Stimulated activated CD4-positive, alpha-beta T cell treated with anti-CD3 and anti-CD28 coated beads, TNF-alpha, amount 100 ng/mL, for 24 hours (primary cell): ENCODE measurements at places on chromosomes 2 and 18.
A peak's percentile ranks its signal among the peaks of the same experiment; 100 is the strongest.

GRCh38 chr2:108287169-108287568 is 1.5 kb upstream of the SULT1C2 start:
- no peak for DNase-seq

GRCh38 chr18:3691705-3692104 is 241.7 kb downstream of the TGIF1 start:
- no peak for DNase-seq

DNA sequence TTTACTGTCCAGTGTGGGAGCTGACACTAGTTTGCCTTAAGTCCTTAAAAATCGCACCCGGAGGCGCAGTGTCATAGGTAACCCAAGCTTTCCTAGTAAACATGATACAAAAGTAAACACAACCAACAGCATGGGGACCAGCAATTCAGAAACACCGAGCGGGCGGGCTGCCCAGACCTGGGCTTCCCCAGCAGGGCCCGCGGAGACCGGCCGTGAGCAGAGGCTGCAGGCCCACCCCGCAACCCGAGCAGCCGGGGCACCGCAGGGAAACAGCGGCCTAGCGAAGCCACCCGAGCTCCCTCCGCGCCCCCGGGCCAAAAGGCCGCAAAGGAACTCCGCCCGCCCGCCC is 296 bp downstream of the TTC21B start:
- no peak for DNase-seq

GRCh38 chr2:173985605-173985992 is 20.4 kb upstream of the SP3 start:
- no peak for DNase-seq

DNA sequence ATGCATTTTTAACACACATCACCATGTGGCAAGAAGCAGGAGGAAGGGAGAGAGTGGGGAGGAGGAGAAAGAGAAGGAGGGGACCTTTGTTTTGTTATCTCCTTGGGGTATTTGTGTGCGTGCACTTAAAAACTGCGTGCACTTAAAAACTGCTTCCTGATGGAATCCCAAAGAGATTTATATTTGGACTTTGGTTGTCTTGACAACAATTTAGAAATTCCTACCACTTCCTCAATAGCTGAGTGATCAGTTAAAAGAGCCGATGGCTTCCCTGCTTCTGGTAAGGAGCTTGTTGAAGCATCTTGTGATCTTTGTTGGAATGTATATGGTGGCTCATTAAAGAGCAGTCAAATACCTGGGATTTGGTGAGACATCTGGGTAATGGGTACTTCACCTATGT is 4.5 kb downstream of the RAB31 start:
- no peak for DNase-seq

- DNase-seq, result peak; percentile 32
Measured at GRCh38 chr2:235390108-235390815, 103.6 kb upstream of the AGAP1 start.

GRCh38 chr2:75327334-75327733 is 128.0 kb upstream of the TACR1 start:
- DNase-seq, result no peak

GRCh38 chr18:27674411-27674810 is 489.3 kb upstream of the CHST9 start:
- DNase-seq, result no peak

- DNase-seq, result peak; percentile 55
Measured at GRCh38 chr2:27262379-27263286, at the start of gene SLC30A3. TSS of gene SLC30A3 (minus strand) at chr2:27263047. CDS start at chr2:27262906, 141 bp downstream.

- no peak for DNase-seq
Measured at GRCh38 chr2:71859211-71859847, 288.3 kb downstream of the CYP26B1 start.

- DNase-seq, result no peak
Measured at GRCh38 chr2:31079665-31080064, 58.6 kb downstream of the GALNT14 start.

DNA sequence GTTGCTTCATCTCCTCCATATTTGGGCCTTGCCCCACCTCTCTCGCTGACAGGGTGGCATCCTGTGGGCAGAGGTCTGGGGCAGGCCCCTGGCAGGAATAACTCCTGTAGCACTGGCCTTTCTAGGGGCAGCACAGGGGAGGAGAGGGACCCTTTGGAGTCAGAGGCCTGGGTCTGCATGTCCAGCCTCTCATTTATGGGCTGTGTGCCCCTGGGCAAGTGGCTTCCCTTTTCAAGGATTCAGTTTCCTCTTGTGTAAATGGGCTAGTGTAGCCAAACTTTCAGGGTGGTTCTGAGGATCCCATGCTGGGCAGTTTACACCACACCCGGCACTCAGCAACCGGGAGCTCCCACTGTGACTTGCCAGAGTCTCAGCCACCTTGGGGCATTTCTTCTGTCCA is 23.4 kb downstream of the ADRA2B start:
- no peak for DNase-seq

DNA sequence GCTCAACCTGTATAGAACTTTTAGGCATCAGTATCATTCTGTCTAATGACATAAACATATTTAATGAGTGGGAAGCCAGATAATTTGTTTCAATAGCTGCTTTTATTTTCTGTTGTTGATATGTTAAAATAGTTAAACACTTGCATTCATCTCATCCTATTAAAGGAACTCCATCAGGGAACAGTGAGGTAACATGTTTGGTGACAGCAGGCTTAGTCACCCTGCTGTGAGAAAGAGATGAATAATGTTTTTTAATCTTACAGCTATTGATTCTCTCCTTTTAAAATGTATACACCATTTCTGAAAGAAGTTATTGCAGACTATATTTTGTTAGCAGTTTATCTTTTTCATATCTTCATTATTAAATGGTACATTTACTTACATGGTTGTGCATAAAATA is 123.3 kb upstream of the CWC22 start:
- no peak for DNase-seq

DNA sequence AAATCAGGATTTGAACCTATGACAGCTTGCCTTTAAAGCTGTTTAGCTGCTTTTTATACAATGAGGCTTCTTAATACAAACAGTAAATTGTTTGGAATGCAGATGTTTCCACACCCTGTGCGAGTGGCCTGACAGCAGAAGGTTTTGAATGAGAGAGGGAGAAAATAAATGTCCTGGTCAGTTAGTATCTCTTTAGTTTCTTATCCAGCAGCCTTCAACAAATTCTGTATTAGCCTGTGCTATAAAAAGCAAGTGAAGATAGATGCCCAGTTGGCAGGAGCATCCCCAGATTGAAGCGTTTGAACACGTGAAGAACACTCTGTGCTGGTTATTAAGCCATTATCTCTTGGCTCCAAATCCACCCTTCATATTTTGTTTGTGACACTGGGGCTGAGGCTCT is 70.6 kb downstream of the CERS6 start:
- no peak for DNase-seq

DNA sequence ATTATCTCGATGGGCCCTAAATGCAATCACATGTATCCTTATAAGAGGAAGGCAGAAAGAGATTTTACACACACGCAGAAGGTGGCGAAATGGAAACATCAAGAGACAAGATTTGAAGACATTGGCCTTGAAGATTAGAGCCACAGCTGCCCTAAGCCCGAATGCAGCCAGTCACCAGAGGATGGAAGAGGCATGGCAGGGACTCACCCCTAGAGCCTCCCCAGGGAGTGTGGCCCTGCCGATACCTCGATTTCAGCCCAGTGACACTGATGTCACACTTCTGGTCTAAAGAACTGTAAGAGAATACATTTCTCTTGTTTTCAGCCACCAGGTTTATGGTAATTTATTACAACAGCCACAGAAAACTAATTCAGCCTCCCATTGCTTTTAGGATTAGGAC is 17.4 kb downstream of the TTC39C start:
- DNase-seq, result no peak

- no peak for DNase-seq
Measured at GRCh38 chr2:32278478-32278853, 762 bp downstream of the YIPF4 start.

GRCh38 chr2:62374301-62375112 is 131.5 kb downstream of the TMEM17 start:
- DNase-seq, result no peak

DNA sequence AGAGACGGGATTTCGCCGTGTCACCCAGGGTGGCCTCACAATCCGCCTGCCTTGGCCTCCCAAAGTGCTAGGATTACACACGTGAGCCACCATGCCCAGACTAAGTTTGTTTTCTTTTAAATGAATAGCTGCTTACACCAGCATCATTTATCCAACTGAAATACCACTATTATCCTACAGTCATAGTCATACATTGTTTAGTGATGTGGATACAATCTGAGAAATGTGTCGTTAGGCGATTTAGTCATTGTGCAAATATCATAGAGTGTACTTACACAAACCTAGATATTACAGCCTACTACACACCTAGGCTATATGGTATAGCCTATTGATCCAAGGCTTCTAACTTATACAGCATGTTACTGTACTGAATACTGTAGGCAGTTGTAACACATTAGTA is 10.3 kb downstream of the ZC3H15 start:
- DNase-seq, result no peak

DNA sequence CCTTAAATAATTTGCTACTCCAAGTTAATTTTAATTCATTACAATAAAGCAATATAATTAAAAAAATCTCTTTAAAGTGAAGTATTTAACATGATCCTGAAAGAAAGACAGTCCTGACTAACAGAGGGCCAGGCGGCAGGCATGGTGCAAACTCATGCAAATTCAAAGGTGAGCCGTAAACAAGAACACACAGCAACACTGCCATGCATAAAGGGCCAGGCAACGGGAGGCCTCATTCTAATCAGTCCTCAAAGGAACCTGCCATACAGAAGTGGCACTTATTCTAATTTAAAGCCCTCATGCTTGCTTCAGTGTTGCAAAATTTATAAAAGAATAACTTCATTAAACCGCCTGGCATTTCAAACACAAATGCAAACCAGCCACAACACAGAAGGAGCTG is 277.0 kb downstream of the ZNF521 start:
- no peak for DNase-seq

DNA sequence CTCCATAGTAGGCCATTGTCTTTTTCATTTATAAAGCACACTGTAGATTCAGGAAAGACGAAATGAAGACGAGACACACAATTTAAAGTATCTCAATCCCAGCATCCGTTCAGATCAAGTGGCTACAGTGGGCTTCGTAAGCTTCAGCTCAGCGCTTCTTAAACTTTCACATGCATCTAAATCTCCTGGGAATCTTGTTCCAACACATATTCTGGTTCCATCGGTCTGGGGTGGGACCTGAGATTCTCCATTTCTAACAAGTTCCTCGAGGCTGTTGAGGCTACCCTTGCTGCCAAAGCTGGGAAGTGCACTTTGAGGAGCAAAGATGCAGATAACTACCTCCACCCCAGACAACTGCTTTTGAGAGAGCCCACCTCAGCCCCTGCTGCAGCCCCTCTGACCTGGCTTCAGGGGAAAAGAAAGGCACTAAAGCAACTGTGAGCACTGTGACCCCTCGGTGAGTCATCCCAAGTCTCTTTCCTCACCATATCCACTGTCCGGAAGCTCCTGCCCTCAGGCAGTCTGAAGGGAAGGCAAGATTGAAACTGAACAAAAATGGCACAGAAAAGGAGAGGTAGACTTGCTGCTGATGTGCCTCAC is 201.1 kb upstream of the FBXO11 start:
- DNase-seq, result no peak

DNA sequence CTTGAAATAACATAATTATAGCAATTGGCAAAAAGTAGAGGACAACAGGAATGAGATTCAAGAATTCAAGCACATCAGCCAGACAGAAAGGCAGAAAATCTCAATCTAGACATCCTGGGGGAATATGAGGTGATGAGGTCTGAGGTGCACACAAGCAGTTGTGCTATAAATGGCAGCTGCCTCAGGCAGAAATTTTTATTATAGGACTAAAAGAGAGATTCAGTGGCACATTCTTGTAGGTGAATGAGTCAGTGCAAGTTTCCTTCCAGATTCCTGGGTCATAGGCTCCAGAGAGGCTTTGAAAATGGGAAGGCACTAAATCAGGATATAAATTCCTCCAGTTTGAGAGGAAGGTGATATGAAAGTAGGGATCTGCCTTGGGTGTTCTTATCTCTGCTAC is 127.2 kb upstream of the THSD7B start:
- DNase-seq, result no peak

DNA sequence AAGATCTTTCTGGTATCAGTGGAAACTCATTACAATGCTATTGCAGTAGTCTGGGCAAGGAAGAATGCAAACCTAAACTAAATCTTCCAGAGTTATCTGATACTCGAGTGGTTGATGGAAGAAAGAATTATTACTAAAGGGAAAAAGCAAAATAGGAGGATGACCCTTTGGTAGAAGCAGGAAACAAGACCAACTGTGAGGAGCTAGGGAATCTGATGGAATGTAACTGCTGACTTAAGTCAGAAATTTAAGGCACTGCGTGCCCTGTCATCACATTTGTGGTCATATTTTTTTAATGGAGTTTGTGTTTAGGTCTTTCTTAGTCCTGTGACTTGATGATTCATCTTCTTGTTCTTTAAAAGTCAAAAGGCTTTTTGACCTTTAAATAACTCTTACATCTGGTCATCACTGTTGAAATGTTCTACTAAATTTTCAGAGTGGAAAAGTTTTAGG is 36.5 kb upstream of the ARMC9 start:
- no peak for DNase-seq

GRCh38 chr2:240127911-240128607 is 8.0 kb downstream of the COPS9 start:
- no peak for DNase-seq

DNA sequence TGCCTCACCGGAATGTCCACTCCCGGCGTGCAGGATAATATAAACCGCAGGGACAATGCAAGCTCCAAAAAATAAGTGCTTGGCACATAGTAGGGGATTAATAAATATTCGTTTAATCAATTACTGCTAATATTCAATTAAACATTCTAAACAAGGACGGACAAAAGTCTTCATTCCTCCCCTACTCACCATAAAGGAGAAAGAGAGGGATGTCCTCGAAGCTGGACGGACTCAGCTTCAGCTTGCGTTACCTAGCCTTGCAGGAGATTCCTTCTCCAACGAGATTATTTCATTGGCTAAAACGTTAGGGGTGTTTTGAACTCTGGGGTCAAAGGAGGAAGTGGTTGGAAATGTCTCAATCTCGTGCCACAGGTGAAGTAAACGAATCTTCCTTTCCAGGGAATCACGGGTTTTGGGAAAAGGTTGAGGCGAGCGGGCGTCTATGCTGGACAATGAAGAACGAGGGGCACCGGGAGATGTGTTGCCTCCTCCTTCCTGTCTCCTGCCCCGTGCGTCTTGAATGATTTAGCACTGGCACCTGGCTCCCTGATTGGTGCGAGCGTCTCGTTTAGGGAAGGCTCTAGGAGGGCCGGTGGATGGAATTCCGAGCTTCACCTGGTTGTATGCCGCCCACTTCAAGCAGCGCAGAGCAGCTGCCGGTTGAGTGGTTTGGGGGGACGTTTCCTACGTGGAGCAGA is 2.0 kb upstream of the GAD1 start:
- no peak for DNase-seq
